B cell (primary cell): ENCODE measurements at places on chromosomes 5 and 9.

DNA sequence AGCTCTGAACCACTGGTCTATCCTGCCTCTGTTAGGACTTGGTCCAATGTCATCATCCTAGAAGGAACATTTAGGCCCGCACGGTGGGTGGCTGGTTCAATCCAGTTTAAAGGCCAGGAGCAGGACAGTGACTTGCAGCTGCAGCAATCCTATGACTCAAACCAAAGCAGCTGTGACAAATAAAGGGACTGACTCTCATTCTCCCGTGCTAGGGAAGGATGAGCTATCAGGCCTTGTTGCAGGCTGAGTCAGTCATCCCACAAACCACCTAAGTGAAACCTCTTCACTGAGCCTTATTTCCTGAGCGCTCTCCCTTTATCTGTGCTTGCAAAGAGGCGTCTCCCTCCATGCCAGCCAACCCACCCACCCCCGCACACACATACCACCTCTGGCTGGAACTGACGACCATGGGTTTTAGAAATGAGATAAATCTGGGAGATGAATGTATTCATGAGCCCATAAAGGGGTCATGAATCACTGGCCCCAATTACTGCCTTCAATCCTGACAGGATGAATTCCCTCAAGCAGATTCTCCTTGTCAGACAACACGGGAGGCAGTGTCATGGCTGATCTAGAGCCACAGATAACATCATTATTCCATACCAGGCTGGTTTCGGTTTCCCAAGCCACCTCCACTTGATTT is 93.4 kb downstream of the KCNIP1 start:
- no peak for DNase-seq

DNA sequence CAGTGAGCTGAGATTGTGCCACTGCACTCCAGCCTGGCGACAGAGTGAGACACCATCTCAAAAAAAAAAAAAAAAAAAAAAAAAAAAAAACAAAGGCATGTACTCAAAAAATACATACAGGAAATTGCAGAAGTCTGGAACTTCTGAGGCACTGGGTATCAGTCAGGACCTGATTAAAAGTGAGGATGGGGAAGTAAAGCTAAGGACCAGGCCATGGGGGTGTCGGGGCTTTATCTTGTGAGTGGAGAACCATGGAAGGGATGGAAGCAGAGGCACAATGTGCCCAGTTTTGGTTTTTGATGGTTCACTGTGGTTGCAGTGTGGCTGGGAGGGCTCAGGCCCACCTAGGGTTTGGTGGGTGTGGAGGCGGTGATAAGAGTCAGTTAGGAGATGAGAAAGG is 212.7 kb upstream of the PIK3R1 start:
- no peak for DNase-seq

DNA sequence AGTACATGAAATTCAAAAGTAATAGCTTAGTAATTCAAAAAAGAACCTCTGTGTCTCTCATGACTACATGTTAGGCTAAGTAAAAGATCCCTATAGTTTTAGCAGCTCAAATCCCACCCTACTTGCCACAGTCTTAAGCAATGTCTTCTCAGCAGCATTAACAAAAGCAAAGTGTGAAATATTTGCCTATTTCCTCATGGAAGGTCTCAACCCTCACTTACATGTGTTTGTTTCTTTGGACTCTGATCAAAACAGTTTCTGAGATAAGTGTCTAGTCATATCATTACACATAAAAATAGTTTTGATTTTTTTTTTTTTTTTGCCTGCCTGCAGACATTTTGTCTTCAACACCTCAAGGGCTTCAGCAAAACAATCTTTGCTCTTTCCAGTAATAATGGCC is 310.5 kb downstream of the CETN3 start:
- no peak for DNase-seq

DNA sequence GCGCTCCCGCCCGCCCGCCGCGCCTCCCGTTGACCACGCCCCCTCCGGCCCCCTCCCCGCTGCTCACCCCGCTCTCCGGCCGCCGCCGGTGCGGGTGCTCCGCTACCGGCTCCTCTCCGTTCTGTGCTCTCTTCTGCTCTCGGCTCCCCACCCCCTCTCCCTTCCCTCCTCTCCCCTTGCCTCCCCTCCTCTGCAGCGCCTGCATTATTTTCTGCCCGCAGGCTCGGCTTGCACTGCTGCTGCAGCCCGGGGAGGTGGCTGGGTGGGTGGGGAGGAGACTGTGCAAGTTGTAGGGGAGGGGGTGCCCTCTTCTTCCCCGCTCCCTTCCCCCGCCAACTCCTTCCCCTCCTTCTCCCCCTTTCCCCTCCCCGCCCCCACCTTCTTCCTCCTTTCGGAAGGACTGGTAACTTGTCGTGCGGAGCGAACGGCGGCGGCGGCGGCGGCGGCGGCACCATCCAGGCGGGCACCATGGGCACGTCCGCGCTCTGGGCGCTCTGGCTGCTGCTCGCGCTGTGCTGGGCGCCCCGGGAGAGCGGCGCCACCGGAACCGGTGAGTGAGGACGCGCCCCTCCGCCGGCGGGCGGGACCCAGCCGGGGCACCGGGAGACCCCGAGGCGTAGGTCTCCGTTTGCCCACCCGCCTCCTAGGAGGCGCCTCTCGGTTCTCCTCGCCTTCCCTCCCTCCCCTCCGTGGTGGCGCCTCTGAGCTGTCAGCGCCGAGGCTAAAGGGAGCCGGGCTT is at the start of gene VLDLR:
Gene VLDLR, plus strand, starts transcription at position 66 of the 739 bp plus-strand sequence. Its CDS starts 403 bp downstream, at position 469.
- peak; percentile 19 for DNase-seq

GRCh38 chr9:122348288-122348777 is 22.5 kb upstream of the PTGS1 start:
- no peak for DNase-seq

- no peak for DNase-seq
Observed at GRCh38 chr5:147530530-147531389, 20.9 kb upstream of the DPYSL3 start.

DNA sequence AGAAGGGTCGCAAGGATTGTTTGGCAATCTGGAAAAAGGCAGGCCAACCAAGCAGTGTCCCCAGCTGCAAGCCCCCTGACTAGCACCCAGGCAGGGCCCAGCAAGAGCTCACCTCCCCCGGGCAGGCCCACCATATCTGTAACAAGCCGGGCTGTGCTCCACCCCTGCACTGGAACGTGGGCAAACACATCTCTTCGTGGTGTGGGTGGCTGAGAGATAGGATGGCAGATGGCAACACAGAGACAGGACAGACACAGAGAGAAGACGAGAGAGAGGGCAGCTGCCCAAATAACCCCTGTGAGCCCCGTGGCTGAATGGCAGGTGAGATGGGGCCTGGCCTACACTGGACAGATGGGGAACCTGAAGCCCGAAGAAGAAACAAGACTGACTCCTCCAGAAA is 9.4 kb downstream of the BBLN start:
- no peak for DNase-seq

- no peak for DNase-seq
Observed at GRCh38 chr9:134912126-134912840, 5.4 kb downstream of the FCN1 start.

DNA sequence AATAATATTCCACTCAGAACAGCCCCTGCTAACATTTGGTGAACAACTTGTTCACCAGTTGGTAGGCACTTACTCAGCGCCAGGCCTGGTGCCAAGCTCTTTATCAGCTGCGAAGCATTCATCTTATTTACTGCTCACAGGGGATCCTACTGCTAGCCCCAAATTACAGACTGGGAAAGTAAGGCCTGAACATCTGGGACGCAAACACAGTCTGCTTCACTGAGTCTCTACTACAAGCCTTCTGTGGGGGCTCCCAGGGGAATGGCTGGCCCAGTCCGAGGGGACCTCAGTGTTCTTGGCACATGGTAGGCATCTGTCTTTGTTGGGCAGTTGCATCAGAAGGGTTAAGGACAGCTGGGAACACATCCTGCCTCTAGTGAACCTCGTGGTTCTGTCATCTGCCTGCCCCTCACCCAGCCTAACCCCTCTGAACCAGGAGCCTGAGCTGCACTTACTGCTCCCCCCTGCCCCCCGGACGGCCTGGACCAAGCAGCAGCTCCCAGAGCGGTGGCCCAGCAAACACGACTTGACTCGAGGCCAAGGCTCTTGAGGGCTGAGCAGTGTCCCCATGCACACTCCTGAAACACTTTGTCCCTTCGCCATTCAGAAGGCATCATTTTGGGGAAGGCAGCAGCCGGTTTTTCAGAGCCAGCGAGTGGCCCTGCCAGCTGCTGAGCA is at the start of gene PHYHD1:
Gene PHYHD1, plus strand, starts transcription at position 602 of the 678 bp plus-strand sequence. CDS start 1,342 bp downstream, outside the sequence.
- no peak for DNase-seq

GRCh38 chr5:151196556-151197290 is 27.2 kb downstream of the CCDC69 start:
- DNase-seq, result peak; percentile 82

- no peak for DNase-seq
Observed at GRCh38 chr9:132244582-132245455, 83.0 kb downstream of the NTNG2 start.

GRCh38 chr5:14810928-14811572 is 60.5 kb downstream of the ANKH start:
- peak; percentile 8 for DNase-seq

- DNase-seq, result no peak
Observed at GRCh38 chr5:115319007-115319406, 22.6 kb upstream of the CCDC112 start.

- DNase-seq, result no peak
Observed at GRCh38 chr5:102453716-102454115, 45.1 kb downstream of the SLCO6A1 start.

DNA sequence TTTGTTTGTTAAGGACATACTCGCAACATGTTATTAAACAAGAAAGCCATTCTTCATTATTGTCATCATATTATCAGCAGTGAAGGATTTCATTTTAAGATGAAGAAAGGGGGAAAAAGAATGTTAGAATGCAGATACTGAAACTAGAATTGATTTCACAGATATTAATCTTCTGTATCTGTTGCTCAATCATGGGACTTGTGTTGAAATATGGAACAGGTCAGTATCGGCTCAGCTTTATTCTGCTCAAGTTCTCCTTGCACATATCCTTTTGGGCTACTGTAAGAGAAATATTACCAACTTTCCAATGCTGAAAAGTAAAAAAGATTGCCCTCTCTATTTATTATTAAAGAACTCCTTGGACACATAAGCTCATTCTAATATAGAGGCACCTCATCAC is 13.8 kb upstream of the ANXA1 start:
- DNase-seq, result no peak

DNA sequence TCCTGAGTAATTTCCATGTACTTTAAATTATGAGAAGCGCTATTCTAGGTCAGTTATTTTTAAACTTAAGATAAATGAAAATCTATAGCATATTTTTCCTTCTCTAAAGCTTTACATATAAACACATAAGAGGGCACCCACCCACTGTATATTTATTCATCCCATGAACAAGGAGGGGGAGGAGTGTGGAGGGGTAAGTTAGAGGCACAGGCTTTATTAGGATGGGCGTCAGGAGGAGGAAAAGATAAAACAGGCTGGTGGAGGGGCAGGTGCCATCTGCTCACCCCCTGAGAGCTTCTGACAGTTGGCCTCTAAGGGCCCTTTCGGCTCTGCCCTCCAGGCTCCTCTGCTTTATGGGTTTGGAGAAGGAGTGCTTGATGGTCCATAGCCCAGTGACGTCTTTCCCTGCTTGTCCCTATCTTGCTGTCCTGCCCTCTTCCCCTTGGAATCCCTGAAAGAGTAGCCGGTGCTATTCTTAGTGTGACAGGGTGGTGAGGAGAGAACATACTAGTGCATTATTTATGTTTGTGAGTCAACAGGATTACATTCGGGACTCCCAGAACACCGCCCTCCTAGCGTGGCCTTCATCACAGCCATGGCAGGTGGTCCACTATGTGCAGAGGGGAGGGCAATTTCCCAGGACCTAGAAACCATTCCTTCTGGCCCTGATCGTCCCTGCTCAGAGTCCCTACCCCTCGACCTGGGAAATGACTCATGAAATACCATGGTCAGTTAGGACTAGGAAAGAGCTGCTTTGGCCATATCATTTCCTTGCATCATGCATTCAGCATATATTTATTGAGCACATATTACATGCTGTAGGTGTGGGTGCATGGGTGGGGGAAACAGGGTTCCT is 7.9 kb upstream of the SYNPO start:
- DNase-seq, result no peak

GRCh38 chr5:59161221-59162105 is 578.6 kb downstream of the RAB3C start:
- DNase-seq, result no peak

DNA sequence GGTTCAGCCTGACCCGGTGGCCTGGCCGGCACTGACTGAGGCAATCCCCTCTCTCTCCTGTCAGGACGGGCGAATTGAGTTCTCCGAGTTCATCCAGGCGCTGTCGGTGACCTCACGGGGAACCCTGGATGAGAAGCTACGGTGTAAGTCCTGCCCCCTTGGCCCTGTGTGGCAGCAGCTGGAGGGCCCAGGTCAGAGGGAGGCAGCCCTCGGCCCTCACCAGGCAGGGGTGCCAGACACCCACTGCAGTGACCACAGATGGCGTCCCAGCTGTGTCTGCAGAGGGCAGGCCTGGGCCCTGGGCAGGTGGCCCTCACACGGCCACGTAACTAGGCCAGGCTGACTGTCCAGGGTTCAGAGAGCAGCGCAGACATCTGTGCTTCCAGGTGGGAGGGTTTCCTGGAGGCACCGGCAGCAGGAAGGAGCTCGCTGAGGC is 45.9 kb upstream of the HMCN2 start:
- no peak for DNase-seq

- DNase-seq, result no peak
Observed at GRCh38 chr9:107285286-107285685, 2.2 kb downstream of the RAD23B start.

- DNase-seq, result no peak
Observed at GRCh38 chr5:158154226-158155005, 295.5 kb upstream of the CLINT1 start.

- no peak for DNase-seq
Observed at GRCh38 chr9:89543111-89543510, 45.2 kb upstream of the SEMA4D start.

GRCh38 chr5:88944751-88945531 is 62.0 kb upstream of the MEF2C start:
- no peak for DNase-seq

DNA sequence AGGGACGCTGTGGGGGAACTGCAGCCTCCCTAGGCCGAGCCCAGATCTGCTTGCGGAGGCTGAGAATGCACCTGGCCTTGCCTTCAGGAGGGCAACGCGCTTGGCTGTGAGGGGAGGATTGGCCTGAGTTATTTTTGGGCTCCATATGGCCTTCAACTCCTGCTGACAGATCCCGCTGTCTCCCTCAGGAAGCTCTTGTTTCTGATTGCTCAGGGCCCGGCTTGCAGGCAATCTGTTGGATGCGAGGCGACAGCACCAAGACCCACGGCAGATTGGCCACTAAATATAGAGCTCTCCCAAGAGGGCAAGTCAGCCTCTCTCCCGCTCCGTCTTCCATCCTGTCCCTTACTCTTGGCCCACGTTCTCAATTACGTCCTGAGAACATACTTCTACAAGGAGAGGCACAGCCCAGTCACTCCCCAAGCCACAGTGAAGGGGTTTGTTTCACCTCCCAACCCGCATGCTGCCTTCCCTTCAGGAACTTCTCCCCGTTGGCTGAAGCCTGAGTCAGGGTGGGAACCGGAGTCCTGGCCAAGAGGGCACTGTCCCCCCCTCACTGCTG is 53.6 kb downstream of the RASGEF1C start:
- DNase-seq, result no peak

- no peak for DNase-seq
Observed at GRCh38 chr9:109381011-109381729, 60.3 kb upstream of the EPB41L4B start.

DNA sequence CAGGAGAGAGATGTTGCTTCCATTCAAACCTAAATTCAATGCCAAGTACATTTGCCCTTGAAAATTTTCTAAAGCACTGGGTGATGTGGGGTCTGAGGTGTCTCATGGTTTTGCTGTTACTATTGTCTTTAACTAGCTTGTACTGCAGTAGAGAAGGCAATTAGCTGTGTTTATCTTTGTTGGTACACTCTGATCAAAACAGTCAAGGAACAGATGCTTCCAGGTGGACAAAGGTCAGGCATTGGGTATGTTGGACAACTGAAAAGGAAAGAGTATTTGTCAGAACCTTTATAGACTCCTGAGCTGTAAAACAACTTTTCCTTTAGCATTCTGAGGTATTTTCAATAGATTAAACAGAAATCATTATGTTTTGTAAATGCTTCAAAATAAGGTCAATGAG is 2228.7 kb upstream of the WWC1 start:
- no peak for DNase-seq
